ENCODE measurements at places on chromosomes 1 and 21.

DNA sequence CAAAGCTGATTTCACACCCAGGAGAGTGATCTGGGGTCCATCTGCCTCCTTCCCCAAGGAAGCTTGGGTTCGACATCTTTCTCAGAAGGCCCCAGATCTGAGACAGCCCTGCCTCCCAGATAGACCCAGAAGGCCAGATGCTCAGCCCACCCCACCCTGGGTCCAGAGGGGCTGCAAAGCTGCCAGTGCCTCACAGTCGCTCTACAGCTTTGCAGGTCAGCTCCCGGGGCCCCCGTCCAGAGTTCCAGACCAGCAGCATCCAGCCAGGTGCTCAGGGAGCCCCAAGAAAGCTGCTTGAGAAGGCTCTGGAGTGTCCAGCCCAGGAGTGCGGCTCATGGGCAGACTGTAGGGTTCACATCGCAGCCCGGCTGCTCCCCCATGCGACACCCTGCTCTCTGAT, 142.8 kb upstream of the ARHGEF16 start:
- DNase-seq = no peak

DNA sequence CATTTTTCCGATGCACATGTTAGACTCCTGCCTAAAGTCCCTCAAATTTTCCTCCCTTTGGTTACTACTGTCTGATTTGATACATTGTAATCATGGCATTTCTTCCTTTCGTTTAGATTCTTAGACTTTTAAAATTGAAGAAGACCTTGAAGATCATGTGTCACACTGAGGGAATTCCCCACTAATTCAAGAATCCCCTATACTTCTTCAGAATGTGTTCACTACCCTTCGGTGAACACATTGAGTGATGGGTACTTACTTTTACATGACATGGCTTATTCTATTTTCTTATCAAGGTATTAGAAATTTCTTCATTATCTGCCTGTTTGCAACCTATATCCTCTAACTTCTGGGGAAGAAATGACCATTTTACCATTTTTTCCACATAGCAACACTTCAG, 85.9 kb downstream of the LHX8 start:
- DNase-seq = no peak

DNA sequence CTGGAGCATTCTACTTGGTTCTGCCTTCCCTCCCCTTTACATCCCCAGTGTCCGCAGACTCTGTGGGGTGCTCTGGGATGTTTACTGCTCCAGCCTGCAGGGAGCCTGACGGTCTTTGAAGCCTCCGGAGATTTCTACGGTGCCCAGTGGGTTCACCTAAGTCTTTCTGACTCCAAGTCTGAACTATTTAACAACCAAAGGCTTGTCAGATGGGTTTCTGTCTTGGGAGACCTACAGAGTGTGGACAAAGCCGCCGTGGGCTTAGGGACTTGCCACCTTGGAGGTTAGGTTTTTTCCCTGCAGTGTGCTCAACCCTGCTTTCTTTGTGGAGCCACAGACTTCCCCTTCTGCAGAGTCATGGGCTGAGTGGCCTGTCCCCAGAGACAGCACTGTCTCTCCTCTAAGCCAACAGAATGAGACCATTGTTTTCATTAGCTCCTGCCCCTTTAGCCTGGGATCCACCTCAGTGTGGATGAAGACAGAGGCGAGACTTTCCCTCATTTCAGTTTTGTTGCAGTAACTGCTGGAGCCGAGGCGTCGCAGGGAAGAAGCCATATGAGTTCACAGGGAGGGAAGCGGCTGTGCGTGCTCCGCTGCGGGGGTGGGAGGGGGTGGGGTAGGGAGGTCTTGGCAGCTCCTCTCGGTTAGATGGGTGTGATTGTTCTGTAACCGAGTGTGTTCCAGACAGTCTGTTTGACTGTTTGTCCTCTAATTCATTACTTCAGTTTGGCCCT, 120.7 kb downstream of the CNIH3 start:
- no peak for DNase-seq

- DNase-seq = peak; percentile 99
Observed at GRCh38 chr1:16248603-16249516, 11.9 kb upstream of the CPLANE2 start.

DNA sequence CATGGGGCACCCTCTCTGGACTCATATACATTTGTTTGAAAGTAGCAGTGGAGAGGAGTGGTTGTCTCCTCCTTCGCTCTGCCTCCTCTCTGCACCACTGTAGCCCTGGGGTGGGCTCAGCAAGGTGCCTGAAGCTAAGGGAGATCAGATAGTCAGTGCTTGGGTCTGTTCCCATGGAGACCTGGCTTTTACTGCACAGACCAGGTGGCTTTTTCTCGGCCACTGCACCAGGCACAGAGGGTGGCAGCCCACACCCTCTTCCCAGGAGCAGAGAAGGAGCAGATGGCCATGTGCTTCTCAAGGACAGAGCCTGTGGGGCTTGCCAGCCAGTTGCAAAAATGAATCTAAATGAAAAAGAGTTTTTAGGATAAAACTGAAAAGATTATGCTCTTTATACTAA, 123.4 kb upstream of the KCNK1 start:
- peak; percentile 94 for DNase-seq

DNA sequence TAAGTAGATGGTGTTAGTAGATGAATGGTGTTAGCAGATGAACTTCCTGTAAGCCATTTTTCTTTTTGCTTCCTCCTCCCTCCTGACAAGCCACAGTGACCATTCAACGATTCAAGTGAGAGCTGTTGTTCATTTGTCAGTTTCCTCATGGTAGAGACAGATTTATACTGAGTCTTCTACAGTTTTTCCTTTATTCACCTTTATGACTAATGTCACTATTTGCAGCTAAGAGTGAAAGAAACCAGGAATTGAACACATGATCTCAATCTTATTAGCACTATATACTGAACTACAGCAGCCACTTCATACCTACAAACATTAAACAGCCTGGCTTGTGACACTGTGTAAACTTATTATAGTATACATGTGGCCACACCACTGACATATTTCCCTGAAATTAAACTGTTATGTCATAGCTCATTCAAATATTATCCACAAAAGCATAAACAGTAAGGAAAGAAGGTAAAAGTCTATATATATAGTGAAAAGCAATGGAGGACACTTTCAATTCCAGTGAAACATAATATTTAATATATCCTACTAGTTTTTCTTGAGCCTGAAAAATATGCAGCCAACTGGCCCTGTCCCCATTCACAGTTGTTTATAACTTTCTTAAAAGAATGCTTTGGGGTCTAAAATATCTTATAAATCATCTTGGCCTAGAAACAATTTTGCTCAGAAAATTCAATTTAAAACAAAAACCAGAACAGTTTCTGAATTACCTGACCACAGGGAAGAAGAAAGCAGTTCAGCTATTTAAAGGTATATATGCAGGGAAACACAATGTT, 566.9 kb upstream of the ZRANB2 start:
- no peak for DNase-seq

- DNase-seq = no peak
Observed at GRCh38 chr1:47713333-47713953, 275.6 kb downstream of the FOXD2 start.

- DNase-seq = peak; percentile 35
Observed at GRCh38 chr1:236639686-236640085, 35.4 kb upstream of the HEATR1 start.

DNA sequence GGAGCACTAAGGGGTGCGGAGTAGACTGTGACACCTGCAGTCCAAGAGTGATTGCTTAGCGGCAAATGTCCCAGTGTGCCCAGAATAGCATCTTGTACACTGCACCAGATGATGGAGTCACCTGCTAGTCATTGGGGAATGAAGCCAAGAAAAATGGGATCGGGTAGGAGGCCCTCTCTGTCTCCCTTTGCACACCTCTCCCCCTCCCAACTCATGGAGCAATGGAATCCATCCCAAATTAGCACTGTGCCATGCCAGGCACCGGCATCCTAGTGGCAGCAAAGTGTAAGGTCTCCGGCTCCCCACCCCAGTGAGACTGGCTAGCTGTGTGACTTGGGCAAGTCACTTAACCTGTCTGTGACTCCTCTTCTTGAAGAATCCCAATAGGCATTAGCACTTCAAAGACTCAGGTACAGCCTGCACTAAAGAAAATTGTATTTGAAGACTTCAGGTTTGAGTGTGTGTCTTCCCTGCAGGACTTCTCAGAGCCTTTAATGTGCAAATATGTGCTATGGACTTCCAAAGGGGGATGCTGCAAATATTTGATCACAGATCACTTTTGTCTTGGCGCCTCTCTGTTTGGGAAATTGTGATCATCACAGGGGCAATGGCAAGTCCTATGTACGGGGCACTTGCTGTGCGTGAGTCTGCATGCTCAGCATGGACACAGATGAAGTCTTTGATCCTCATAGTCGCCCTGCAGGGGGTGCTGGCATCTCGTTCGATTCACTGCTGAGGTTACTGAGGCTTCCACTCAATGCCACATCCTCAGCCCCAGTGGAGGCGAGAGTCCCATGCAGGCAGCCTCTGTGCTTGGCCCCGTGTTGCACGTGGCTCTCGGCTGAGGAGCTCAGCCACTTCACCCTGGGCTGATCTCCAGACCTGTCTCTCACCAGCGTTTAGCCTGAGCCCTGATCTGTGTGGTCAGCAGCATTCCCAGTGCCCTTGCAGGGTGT, 272.9 kb upstream of the C1orf174 start:
- no peak for DNase-seq

GRCh38 chr21:16624479-16625118, 888.2 kb upstream of the CXADR start:
- DNase-seq = peak; percentile 75

GRCh38 chr1:24481101-24481500, 21.5 kb upstream of the RCAN3 start:
- no peak for DNase-seq

DNA sequence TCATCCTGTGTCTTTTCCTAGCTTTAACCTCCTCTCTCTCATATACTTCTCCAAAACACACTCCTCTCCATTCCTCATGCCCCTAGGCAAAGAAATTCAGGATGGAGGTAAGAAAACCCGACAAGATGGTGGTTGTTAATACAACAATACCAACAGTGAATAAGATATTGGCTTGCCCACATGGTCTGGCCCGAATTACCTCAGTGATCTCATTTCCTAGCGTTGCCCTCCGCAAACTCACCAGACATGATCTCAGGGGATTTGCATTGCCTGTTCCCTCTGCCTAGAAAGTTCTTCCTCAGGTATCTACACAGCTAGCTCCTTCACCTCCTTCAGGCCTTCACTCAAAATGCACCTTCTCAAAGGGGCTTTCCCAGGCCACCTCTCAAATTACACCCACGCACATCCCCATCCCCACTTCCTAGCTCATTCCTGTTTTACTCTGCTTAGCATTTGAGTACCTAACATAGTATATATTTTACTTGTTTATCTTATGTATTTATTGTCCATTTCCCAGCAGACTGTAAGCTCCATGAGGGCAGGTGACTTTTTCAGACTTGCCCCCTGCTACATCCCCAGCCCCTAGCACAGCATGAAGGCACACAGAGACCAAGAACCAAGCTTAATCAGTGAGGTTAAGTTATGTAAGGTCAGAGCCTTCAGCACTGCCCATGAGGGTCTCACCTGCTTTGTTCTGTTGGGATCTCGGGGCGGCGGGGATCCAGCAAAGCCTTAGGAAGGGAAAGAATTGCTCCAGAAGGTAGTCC, 10.2 kb upstream of the UBR4 start:
- DNase-seq = no peak

DNA sequence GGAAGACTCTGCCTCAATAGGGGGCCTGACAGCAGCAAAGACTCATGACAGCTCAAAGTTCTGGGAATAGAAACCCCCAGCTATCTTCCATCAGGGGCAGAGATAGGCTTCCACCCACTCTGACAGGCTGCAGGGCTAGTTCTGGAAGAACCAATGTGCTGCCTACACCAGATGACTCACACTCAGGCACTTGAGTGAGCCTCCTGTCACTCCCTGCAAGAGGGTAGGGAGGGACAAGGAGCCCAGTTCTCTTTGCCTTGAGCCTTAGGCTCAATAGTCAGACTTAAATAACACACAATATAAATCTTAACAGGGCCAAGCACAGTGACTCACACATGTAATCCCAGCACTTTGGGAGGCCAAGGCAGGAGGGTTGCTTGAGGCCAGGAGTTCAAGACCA, 386.4 kb downstream of the HHAT start:
- no peak for DNase-seq

- no peak for DNase-seq
Observed at GRCh38 chr1:31767225-31767624, 3.1 kb upstream of the ADGRB2 start.
